Retina (tissue), 1 donor: ENCODE measurements at places on chromosomes 7 and 10.

DNA sequence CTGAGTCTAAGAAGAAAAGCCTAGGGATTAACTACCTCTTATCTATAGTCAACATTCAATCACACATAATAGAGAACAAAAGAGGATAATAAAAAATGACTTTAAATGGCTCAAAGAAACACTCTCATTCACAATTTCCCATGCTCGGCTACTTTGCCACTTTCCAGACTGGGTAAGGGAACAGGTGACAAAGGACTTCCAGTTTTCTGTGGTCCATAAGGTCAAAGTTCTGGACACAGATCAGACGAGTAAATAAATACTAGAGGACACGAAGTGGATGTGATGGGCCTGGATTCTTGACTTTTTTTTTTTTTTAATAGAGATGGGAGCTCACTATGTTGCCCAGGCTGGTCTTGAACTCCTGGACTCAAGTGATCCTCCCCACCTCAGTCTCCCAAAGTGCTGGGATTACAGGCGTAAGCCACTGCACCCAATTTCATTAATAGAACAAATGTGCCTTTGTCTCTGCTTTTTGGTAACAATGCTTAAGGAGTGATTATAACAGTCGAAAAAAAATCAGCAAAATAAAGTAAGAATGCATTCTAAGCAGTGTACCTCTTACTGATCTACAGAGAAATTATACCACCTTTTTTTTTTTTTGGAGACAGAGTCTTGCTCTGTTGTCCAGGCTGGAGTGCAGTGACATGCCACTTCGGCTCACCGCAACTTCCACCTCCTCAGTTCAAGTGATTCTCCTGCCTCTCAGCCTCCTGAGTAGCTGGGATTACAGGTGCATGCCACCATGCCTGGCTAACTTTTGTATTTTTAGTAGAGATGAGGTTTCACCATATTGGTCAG, 70.6 kb downstream of the WAPL start:
- no peak for DNase-seq

- DNase-seq: no peak
These were observed 5.9 kb upstream of the HTR5A start for GRCh38 chr7:155064186-155064585.

DNA sequence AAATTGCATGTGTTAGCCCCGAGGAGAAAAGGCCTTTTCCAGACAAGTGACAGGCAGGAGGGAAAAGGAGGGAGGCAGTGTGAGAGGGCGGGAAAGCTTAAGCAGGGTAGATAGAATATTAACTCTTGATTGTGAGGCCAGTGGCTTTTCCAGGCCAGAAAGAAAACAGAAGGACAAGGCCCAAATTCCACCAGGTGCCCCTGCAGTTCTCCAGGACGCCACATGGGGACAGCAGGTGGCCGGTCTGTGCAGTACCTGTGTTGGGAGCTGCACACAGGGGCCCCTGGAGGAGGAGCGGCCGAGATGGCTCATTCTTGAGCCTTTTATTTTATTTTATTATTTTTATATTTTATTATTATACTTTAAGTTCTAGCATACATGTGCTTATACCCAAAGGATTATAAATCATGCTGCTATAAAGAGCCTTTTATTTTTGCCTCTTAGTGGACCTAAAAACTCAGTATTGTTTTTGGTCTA, 141.3 kb upstream of the KLF14 start:
- no peak for DNase-seq

- DNase-seq: peak; percentile 49
These were observed 57.6 kb upstream of the ANTXRL start for GRCh38 chr10:46229144-46229563.

- no peak for DNase-seq
These were observed 107.5 kb upstream of the JCAD start for GRCh38 chr10:30166929-30167328.

DNA sequence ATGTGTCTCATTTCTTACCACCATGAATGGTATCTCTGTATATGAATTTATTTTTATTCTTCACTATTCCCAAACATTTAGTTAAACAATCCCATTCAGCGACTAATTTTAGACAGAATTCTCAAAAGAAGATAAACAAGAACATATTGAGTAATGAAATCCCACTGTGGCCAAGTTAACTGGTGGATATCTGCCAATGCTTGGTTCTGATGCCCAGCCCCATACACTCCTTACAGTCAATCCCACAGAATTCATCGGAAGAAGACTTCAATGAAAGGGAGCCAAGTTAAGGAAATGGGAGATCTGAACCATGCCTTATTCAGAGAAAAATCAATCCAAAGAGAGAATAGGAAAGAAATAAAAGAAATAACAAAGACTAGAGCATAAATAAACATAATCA, 518.0 kb downstream of the XPNPEP1 start:
- no peak for DNase-seq

GRCh38 chr7:31082447-31082846, 30.3 kb downstream of the ADCYAP1R1 start:
- no peak for DNase-seq

DNA sequence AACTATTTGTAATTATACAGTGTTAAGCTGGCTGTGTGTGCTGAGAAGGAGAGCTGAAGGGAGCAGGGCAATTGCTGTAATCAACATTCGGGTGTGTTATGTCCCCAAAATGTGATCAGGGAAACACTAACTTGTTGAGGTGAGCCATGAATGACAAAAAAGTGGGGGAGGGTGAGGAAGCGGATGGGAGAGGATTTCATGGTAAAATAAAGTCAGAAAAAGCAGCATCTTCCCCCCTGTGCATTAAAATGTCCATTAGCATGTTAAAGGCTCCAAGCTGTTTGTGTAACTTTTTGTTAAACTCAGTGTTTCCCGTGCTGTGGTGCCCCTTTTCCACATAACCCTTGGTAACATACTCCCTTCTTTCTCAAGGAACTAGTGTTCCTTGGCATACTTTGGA, 84.9 kb downstream of the ARID5B start:
- no peak for DNase-seq

DNA sequence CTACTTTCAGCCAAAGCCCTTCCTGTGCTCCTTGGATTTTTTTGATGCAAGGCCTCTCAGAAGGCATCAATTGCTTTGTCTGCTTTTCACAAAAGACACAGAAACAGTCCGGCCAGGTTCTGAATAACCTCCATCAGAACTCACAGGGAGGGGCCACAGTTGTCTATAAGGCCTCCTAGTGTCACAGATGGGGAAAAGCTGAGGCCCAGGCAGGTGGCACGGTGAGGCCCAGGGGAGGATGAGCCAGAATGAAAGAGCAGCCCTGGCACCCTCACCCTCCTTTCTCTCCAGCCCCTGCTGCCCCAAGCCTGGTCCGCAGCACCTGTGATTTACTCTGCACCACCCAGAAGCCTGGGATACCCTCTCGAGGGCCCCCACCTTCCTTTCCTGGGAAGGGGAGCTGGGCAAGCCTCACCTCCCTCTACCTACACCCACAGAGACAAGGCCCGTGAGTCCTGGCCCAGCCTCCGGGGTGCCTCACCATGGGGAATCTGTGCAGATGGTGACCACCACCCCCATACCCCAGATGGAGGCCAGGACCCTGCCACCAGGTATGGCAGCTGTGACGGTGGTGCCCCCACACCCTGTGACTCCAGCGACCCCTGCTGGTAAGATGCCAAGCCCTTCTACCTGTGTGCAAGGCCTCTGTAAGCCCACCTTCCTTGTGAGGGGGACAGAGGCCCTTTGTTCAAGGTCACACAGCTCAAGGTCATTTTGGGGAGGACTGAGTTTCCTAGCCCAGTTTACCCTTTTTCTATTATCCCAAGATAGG, 26.2 kb upstream of the ZNF467 start:
- no peak for DNase-seq

- DNase-seq: no peak
These were observed 25.3 kb downstream of the EPHB4 start for GRCh38 chr7:100801833-100802568.

DNA sequence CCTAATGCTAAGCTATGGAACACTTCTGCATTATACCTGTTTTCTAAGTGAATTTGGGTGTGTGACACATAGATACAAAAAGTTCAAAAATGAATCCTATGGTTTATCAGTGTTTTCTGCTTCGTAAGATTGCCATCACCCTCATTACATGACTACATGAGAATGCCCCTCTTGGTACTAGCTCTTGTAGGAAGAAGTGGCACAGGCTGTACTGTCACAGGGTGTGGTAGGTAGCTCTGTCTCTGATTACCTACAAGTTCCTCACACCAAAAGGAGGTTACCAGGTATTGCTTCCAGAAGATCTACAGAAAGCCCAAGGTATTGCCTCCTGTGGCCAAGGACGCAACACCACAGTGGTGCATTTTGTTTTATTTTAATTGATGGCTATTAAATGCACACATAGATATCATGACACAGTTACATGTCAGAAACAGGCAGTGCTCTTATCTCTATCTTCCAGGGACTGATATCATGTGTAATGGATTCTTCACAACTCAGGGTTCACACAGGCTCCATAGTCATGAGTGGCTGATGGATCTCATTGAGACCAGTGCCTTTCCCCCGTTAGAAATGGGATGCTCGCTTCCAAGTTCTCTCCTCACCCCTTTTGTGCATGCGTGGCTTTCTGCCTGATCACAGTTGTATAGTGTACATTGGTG, 6.6 kb downstream of the OPTN start:
- no peak for DNase-seq

- no peak for DNase-seq
These were observed 32.4 kb downstream of the SPDYE6 start for GRCh38 chr7:102323914-102324195.

DNA sequence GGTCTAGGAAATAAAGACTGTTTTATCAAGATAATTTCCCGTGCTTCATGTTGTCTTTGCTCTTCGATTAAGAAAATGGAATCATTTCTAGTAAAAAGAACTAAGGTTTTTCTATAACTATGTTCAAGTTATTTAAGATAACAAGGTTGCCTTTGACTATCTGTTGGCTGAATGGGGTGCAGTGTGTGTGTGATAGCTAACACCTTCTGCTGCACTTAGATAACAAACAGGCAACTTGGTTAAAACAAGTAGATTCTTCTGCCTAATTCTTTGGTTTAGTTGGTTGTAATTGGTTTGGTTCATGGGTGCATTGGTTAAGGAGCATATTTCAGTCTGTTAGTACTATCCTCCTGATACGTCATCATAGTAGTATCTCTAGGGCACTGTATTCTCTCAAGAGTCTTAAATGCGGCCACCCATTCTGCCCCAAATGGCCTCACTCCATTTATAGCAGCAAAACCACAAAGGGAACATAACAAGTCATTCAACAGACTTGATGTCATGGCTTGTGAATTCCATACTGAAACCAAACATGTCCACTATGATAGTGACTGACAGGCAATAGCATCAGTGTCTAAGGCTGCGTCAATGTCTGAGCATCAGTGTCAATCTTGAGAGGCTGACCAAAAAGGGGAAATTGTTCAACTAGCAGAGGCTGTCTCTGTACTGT, 55.7 kb downstream of the CCDC3 start:
- DNase-seq: no peak

GRCh38 chr10:78408671-78409472, 375.2 kb downstream of the RPS24 start:
- no peak for DNase-seq

DNA sequence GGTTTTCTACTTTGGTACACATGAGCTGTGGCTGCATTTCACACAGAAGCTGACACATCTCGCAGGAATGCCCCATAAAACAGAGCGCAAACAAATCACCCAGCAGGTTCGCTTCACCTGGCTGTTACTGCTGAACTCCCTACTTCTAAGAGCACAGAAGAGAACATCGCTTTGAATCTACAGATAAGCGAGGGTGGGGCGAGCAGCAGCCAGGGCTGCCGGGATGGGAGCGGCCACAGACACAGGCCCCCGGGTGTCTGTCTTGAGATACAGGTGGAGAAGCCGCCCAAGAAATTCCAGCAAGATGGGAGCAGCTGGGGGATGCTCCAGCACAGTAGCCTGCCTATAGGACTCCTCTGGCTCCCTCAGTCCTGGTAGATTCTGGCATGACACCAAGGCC, 27.4 kb downstream of the OGDHL start:
- no peak for DNase-seq

- DNase-seq: no peak
These were observed 32.3 kb downstream of the SLC39A12 start for GRCh38 chr10:17984056-17984455.
